Posterior vena cava (tissue), 2 donors: ENCODE measurements at places on chromosomes 2 and 18.

DNA sequence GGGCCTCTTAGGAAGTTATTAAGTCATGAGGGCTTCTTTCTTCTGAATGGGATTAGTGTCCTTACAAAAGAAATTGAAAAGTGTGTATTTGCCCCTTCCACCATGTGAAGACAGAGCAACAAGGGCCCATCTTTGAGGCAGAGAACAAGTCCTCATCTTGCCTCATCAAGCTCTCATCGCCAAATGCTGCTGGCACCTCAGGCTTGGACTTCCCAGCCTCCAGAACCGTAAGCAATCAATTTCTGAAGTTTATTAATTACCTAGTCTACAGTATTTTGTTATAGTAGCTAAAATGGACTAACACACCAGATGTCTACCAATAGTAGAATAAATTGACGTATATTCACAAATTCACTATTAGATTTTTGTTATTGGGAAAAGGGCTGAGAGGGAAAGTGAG lies 74.6 kb downstream of the CCDC148 start:
- no peak for DNase-seq

GRCh38 chr2:96703021-96703751 lies 36.7 kb downstream of the LMAN2L start:
- DNase-seq = peak; percentile 32

GRCh38 chr2:181158427-181158826 lies 178.0 kb downstream of the UBE2E3 start:
- DNase-seq = no peak

DNA sequence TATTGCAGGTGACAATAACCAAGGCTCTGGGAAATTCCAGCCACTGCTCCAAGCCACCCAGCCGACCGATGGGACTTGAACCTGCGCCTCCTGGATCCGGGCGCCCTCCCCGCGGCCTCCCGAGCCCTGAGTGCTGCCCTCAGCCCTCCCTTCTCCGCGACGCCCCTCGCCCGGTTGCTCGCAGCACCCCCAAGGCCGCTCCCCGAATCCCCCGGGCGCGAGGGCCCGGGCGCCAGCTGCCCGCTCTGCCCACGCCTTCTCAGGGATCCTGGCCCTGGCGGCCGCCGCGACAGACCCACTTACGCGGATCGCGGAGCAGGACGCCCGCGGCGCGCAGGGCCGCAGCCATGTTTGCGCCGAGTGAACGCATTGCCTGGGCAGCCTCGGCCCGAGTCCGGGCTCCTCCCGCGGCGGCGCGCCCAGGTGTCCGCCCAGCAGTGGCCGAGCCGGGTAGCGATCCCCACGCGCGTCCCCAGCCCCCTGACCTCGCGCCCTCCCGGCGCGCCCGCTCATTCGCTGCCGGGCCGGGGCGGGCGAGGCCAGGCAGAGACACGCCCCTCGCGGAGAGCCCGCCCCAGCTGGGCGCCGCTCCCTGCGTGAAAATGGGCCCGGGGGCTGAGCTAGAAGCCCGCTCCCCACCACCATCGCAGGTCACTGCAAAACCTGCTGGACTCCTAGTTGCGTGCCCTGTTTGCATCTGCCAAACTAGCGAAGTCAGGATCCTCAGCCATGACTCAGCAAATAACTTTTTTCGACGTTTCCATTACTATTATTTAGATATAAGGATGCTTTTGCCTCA lies at the start of gene FECH:
TSS of gene FECH (minus strand) at position 452 of the 799 bp plus-strand sequence. CDS start at position 370, 82 bp downstream.
- DNase-seq = peak; percentile 95

DNA sequence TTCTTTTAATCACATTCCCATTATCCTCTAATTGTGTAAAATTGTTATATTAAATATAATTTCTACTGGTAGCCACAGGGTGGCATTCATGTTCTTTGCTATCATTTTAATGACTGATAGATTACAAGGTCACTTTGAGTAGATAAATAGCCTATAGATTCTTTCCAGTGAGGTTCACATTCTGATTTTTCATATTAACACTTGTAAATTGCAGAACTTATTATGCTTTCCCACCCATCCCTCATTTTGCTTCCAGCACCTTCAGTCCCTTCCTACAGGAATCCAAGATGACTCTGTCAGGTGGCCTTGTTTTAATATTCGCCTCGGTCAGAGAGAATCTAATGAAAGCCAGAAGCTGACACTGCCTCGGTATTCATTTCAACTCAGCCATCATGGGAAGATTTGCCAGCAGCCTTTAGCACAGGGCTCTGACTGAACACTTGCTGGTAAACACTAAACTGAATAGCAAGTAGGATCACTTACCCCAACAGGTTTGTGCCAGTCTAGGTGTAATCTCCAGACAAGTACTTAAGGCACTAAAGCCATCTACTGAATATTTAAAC lies 101.2 kb upstream of the FSHR start:
- no peak for DNase-seq

DNA sequence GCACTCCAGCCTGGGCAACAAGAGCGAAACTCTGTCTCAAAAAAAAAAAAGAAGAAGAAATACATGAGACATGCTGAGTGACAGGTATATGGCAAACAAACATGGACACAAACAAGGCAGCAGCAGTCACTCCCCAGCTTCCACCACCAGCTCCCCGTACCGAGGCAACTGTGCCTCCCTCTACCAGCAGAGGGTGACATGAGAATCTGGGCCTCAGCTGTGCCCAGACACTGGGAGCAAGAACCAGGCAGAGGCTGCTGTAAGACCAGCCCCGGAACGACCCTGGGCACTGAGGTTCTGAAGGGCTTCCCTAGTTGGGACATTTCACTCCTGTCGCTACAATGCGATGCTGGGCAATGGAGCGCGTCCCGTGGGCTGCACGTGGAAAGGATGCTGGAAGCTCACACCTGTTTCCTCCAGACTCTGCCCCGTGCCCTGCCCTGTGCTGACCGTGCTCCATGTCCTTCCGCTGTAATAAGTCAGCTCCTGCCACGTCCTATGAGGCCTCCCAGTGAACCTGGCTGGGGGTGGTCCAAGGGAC lies 37.1 kb downstream of the BOK start:
- DNase-seq = peak; percentile 75

DNA sequence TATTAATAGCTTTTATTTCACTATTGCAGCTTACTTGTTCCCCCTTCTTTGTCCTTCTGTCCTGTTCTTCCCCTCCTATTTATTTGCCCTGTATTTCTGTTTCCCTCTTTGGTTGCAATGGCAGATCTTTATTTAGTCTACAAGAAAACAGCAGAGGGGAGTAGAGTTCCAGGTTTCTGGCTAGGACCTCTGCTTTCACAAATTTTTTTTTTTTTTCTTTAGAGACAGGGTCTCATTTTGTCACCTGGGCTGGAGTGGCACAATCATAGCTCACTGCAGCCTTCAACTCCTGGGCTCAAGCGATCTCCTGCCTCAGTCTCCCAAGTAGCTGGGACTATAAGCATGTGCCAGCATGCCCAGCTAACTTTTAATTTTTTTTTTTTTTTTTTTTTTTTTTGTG lies 188.1 kb upstream of the SPRED2 start:
- no peak for DNase-seq

DNA sequence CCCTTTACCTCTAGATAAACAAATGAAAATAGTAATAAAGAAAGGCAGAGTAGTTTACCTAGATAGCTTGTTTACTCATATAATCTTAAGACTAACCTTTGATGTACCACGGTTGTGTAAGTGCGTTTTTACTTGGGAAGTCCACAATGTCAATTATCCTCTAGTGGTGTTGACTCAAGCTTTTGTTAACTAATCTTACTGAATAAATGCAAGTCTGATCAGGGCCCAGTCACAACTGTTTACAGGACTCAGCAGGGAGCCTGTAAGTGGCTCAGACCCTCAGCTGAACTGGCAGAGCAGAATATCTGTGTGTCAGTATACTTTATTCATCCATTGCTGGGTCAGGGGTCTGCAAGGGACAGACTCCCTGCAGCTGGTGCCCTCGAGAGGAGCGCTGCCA lies 98.1 kb upstream of the ACAA2 start:
- DNase-seq = no peak

- DNase-seq = no peak
Measured at GRCh38 chr2:40166006-40166405, 285.9 kb downstream of the SLC8A1 start.

GRCh38 chr2:176126929-176127773 lies 2.4 kb upstream of the HOXD8 start:
- no peak for DNase-seq

- peak; percentile 54 for DNase-seq
Measured at GRCh38 chr2:126887506-126887905, 11.2 kb upstream of the TEX51 start.

GRCh38 chr2:23235292-23235691 lies 149.7 kb upstream of the KLHL29 start:
- DNase-seq = no peak

DNA sequence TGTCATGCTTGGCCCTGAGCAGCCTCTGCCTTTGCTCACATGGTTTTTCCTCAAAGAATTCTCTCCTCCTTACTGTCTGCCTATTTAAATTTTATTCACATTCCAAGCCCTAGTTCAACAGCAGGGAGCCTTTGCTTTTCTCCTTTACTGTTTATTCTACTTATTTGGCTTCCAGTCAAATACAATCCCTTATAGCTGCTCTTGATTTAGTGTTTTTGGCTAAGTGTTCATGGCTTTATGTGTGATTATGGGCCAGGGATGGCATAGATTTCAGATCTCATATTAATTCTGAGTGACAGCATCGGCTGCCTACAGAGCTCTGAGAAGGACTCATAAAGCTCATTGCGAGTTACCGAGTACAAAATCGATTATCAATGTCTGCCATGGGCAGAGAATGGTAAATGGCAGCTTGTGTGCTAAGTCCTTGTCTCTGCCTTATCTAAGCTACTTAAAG lies 106.7 kb downstream of the METTL8 start:
- no peak for DNase-seq

- no peak for DNase-seq
Measured at GRCh38 chr2:60306267-60306861, 247.1 kb downstream of the BCL11A start.

DNA sequence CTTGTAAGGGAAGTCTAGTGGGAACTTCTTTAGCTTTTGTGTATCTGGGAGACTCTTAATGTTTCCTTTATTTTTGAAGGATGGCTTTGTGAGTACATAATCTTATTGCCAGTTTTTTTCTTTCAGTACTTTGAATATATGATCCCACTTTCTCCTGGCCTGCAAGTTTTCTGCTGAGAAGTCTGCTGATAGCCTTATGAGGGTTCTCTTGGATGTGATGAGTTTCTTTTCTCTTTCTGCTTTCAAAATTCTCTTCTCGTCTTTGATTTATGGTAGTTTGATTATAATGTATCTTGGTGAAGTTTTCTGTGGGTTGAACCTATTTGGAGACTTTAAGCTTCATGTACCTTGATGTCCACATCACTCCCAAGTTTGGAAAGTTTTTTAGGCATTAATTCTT lies 28.1 kb downstream of the COLEC11 start:
- DNase-seq = no peak
